ENCODE measurements at places on chromosomes 1 and 21. TPM values are rescaled to one million over a fixed set of nuclear protein-coding genes. Genes with fewer than 3 reads are reported as not detected.

DNA sequence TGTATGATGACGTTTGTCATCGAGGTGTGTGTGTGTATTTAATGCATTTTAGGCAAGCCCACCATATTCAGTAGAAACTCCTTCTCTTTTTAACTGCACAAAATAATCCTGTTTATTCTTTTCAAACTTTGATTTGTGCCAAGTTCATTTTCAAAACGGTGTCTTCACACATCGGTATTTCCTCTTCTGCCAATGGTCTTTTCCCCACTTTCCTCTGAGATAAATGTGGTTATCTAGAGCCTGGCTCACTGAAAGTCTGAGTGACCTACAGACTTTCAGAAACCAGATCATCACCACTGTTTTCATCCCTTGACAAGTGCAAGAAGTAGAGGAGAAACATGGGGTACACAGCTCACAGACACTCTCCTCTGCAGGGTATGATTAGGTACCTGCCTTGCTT, 69.4 kb downstream of the GPATCH2 start:
- DNase-seq, result no peak

Gene TEX38
- not detected for total RNA-seq

DNA sequence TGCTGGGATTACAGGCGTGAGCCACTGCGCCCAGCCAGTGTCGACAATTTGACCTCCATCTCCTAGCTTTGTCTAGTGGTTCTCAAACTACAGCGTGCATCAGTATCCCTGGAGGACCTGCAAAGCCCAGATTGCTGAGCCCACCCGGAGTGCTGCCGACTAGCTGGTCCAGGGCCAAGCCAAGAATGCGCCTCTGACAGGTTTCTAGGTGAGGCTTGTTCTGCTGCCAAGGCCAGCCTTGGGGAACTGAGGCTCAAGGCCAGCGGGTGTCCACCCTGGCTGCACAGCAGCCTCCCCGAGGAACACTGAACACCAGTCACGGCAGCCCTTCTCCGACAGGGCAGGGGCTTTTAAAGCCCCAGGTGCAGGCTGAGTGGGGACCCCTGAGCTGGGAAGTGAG, 9.8 kb upstream of the PTTG1IP start:
- DNase-seq, result no peak

DNA sequence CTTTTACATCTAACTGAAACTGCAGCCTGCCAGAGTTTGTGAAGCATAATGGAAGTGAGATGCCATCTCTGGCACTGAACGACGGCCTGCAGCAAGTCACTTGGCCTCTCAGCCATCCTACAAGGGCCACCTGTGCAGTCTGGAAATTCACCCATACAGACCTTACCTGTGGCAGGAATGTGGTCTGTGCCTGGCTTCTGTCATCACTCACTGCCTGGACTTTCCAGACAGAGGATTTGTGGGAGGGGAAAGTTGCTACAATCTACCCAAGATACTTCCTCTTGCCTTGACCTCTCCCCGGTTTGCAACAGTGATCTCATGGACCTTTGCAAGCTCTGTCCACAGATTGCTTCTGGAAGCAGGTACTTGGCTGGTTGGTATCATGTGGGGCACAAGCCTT, 58.4 kb upstream of the ATP1B1 start:
- DNase-seq, result no peak

Gene PCBP3
- 1.3 TPM for total RNA-seq

Gene HORMAD1
- not detected for total RNA-seq

GRCh38 chr1:9009438-9010370, 16.5 kb downstream of the SLC2A7 start:
- no peak for DNase-seq

Gene SYT14
- total RNA-seq, result 32.6 TPM

- DNase-seq, result no peak
Observed at GRCh38 chr1:228112167-228112566, 3.1 kb upstream of the MRPL55 start.

GRCh38 chr1:50416150-50416527, 7.1 kb downstream of the DMRTA2 start:
- no peak for DNase-seq

Gene HFM1
- total RNA-seq, result 0.79 TPM

Gene LRRC39
- 0.08 TPM for total RNA-seq

Gene ATAD3C
- 0.38 TPM for total RNA-seq

GRCh38 chr1:198079432-198079951, 77.3 kb upstream of the NEK7 start:
- DNase-seq, result no peak

- no peak for DNase-seq
Observed at GRCh38 chr1:39675220-39675619, 3.3 kb upstream of the NT5C1A start.

Gene TEKT2
- 0.48 TPM for total RNA-seq

DNA sequence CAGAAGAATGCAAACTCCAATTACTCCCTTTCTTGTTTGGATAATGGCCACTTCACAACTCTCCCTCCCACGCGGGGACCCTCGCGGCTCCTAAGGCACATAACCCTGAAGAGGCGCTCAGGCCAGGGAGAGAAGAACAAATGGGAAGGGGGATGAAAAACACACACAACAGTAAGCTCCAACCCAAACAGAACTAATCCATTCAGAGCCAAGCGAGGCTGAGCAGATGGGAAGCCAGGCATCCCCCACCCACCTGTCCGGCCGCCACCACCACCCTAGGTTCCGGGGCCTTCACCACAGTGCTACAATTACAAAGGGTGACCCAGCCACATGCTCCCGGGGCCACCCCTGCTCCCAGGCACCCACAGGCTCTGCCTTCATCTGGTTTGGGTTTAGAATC, 101.5 kb downstream of the MRPL37 start:
- DNase-seq, result no peak

Gene TDRD5
- total RNA-seq, result 0.34 TPM

Data from kidney epithelial cell (primary cell).